ENCODE measurements at places on chromosomes 1 and 21. TPM values are rescaled to one million over a fixed set of nuclear protein-coding genes. Genes with fewer than 3 reads are reported as not detected.

GRCh38 chr1:43524804-43525203 is 5.9 kb upstream of the PTPRF start:
- no peak for DNase-seq

- DNase-seq: peak; percentile 39
Measured at GRCh38 chr1:227729881-227730629, 5.0 kb downstream of the JMJD4 start.

DNA sequence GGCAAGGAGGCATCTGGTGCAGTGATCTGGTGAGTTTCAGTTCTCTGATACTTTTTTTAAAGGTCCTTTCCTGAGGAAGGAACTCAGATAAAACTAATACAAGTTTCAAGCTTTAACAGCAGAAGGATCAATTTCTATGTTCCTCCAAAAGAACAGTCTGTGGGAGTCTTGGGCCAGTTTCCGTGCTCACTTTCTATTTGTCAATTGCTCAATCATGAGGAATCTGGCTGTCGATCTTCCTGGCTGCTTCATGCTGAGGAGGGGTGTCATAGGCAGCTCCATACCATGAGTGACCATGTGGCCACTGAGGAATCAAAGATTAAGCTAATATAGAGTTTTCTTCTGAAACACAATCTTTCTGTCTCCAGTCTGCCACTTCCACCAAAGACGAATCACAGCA is 11.4 kb upstream of the TMEM125 start:
- DNase-seq: no peak

GRCh38 chr1:241083285-241083684 is 273.7 kb downstream of the RGS7 start:
- no peak for DNase-seq

DNA sequence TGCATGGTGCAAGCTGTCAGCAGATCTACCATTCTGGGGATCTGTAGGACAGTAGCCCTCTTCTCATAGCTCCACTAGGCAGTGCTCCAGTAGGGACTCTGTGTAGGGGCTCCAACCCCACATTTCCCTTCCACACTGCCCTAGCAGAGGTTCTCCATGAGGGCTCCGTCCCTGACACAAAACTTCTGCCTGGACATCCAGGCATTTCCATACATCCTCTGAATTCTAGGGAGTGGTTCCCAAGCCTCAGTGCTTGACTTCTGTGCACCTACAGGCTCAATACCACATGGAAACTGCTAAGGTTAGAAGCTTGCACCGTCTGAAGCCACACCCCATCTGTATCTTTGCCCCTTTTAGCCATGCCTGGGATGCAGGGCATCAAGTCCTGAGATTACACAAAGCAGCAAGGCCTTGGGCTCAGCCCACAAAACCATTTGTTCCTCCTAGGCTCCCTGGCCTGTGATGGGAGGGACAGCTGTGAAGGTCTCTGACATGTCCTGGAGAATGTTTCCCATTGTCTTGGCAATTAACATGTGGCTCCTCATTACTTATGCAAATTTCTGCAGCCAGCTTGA is 117.0 kb upstream of the NFIA start:
- DNase-seq: no peak

- no peak for DNase-seq
Measured at GRCh38 chr1:74593887-74594866, 79.4 kb downstream of the ERICH3 start.

DNA sequence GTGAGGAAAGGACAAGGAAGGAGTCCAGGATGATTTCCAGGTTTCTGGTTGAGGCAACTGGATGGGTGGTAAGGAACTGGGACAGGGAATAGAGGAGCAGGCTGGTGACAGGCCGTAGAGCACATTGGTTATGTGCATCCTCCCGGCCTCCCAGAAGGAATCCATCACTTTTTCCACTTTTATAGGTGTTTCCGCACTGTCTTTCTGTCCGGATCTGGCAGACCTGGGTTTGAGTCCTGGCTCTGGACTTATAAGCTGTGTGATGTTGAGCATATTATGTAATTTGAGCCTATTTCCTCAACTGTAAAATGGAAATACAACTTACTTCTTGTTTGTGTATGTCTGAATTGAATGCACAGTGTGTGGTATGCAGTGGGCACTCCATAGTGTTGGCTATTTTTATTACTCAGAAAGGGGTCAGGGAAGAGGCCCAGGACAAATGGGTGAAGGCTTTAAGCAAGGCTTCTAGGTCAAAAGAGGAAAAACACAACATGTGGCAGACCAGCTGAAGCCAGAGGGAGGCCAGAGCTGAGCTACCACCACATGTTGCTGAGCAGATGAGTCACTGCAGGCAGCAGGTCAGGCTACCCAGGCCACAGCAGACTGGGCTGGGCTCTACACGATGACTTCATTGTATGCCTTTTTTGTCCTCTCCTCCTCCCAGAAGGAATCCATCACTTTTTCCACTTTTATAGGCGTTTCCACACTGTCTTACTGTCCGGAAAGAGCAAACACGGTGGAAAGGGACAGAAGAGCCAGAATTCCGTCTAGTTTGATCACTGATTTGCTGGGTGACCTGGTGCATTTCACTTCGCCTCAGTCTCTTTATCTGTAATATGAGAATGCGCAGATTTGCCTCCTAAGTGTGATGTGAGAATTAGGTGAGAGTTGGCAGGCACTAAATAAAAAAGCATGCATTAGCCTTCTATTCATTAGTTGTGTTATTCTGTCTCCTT is 791 bp upstream of the MAST2 start:
- DNase-seq: peak; percentile 23

GRCh38 chr1:39282537-39283216 is 78.2 kb downstream of the MACF1 start:
- DNase-seq: no peak

DNA sequence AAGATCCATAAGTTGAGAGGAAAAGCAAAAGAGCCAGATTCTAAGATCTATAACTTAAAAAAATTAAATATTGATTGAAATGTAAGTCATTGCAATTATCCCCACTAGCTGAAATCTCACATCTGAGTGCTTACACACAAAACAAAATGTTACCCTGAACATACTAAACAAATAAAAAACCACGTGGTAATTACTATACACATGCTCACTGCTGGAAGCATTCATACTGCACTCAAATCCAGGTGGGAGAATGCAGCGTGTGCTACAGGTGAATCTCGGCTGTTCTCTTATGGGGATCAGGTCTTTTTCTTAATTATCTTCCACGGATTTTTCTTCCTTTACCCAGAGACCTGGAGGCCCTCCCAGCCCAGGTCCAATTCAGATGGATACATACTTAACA is 74.3 kb downstream of the SDC3 start:
- DNase-seq: no peak

DNA sequence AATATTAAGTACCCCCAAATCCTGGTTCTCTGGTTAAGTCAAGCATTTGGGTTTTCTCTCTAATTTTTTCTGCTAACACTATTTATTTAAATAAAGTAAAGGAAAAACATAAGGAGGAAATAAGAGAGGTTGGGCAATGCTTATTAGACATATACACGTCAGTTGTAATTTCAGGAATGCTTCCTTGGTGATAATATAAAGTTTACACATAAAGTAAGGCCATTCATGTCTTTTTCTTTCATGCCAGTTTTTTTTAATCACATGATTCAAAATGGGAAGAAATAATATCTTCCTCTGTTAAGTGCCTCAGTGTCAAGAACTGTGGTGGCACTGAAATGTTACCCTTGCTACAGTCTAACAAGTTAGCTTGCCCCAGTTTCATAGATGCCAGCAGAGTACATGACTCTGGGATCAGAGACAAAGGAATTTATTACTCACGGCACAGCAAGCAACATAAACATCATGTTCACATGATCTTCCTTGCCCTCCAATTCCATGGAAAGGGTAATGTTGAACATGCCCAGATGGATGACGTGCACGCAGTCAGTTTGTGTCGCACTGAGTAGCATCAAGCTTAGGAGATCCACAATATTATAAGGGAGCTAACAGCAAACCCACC is 184.9 kb downstream of the PLA2G4A start:
- DNase-seq: no peak

Gene MRPL9
- total RNA-seq: 172 TPM

Gene OR2L8
- total RNA-seq: not detected

Gene CDA
- not detected for total RNA-seq
